ENCODE measurements at places on chromosomes 11 and 22.

- DNase-seq, result no peak
Measured at GRCh38 chr22:30452861-30453260, 19.0 kb downstream of the SEC14L3 start.

DNA sequence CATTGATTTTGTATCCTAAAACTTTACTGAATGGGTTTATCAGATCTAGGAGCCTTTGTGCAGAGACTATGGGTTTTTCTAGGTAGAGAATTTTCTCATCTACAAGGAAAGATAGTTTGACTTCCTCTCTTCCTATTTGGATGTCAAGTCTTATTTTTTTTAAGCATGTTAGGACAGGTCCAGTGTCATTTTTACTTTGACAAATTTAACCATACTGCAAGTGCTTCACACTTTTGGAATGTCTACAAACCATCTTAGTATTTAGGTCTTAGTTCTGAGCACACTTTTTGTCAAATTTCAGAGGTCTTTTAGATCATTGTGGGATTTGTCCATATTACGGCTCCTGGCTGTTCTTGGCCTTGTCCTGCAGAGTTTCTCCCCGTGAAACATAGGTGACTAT lies 715.2 kb upstream of the RAG2 start:
- no peak for DNase-seq

GRCh38 chr11:85843929-85844328 lies 11.3 kb upstream of the CCDC83 start:
- DNase-seq, result no peak

DNA sequence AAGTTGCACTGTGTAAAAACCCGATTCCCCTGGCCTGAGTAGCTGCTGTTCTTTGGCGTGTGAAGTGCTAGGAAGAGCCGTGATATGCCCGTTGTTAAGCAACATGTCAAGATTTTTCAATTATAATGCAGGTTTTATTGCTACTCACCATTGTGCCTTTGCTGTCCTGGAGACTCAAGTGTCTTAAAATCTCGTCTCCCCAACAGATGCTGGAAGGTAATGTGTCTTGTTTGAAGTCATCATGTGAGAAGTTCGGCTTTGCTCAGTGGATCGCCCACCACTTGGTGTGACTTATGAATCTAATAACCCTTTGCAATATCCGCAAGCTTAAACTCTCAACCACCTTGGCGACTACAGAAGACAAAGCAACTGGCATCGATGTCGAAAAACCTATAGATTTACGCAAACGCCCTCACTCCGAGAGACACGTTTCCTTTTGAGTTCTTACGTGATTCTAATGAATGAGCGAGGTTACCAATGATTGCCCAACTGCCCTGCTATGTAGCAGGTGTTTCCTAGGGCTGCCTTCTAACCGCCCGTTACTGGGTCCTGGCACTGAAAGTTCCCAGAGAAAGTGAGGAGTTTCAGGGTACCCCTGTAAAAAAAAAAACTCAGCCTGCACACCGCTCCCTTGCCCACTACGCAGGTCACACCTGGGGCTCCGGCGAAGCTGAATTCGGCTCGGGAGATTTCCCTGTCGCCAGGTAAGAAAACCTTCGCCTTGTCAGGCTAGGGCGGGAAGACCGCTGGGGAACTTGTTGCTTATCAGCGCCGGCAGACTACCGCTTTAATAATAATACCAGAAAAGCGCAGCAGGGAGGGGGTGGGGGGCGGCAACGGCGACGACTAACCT lies 21.2 kb upstream of the BDNF start:
- DNase-seq, result no peak

GRCh38 chr11:71491531-71491930 lies 35.5 kb upstream of the KRTAP5-7 start:
- DNase-seq, result no peak

DNA sequence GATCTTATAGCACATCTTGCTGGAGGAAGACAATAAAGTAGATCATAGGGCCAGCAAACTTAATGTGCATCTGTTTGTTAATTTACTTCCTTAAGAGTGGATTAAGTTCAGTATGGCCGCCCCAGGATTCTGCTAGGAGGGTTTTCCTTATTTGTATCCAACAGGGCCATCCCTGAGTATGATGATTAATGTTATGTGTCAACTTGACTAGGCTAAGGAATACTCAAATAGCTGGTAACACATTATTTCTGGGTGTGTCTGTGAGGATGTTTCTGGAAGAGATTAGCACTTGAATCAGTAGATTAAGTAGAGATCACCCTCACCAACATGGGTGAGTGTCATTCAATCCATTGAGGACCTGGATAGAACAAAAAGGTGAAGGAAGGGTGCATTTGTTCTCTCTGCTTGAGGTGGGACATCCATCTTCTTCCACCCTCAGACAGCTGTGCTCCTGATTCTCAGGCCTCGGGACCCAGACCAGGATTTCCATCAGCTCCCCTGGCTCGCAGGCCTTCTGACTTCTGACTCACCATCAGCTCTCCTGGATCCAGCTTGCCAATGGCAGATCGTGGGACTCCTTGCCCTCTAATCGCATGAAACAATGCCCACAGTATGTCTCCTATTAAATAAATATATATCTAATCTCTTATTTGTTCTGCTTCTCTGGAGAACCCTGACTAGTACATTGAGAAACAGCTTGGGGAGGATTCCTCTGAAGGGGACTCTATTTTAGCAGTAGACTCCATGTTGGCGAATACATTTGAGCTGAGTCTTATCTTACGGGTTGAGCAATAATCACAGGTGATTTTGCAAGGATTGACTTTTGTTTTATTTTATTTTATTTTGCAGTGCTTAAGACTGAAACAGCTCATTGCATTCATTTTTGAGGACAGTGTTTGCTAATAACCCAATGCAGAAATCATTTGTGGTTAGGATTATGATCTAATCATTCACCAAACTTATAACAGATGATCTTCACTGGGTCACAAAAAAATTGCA lies 9.0 kb upstream of the ZBTB44 start:
- DNase-seq, result no peak

- no peak for DNase-seq
Measured at GRCh38 chr11:66239998-66240780, 28.2 kb upstream of the RAB1B start.

DNA sequence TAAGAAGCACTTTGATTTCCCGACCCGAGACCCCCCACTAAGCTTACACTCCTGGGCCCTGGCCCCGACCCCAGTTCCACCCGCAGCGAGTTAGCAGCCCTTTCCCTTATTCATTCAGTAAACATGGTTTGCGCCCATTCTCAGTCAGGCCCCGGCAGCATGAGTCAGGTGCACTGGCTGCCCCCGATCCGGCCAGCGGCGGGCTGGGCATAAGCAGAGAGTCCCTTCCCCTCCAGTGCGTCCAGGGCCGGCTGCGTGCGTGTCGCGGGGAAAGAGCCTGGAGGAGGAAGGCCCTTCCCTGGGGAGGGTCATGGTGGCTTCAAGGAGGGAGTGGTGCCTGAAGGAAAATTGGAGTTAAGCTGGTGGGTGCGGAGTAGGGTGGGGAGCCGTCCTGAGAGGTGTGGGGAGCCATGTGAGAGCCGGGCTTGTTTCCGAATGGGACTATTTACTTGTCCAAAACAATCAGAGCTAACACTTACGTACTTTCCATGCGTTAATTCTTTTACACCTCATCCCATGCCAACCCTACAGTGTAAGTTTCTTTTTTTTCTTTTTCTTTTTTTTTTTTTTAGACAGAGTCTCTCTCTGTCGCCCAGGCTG lies 657 bp downstream of the IGHMBP2 start:
- DNase-seq, result no peak

DNA sequence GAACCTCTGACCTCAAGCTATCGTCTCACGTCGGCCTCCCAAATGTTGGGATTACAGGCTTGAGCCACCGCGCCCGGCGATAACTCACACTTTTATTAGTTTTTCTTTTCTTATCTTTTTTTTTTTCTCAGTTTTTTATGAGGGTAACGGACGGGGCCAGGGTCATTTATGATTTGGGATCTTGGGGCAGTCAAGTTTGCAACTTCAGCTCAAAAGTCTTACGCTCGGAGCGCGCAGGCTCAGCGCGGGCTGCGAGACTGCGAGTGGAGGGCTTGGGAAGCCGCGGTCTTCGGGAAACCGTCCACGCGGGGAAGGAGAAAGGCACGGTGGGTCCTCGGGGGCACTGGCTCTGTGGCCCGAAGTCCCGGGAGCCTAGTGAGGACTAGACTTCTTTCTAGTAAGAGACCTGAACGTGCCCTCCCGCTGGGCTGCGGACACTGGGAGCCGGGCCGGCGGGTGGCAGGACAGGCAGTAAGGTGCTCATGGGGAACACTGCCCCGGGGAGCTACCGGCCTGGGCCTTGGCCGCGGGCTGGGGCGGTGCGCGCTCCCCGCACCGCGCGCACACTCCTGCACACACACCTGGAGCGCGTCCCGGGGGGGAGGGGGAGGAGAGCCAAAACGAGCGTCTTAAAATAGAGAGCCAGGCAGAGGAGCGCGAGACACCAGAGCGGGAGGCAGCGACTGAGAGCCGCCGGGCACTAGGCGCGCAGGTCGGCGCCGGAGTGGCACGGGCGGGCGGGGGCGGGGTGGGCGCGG lies 476 bp upstream of the BARX2 start:
- DNase-seq, result no peak

DNA sequence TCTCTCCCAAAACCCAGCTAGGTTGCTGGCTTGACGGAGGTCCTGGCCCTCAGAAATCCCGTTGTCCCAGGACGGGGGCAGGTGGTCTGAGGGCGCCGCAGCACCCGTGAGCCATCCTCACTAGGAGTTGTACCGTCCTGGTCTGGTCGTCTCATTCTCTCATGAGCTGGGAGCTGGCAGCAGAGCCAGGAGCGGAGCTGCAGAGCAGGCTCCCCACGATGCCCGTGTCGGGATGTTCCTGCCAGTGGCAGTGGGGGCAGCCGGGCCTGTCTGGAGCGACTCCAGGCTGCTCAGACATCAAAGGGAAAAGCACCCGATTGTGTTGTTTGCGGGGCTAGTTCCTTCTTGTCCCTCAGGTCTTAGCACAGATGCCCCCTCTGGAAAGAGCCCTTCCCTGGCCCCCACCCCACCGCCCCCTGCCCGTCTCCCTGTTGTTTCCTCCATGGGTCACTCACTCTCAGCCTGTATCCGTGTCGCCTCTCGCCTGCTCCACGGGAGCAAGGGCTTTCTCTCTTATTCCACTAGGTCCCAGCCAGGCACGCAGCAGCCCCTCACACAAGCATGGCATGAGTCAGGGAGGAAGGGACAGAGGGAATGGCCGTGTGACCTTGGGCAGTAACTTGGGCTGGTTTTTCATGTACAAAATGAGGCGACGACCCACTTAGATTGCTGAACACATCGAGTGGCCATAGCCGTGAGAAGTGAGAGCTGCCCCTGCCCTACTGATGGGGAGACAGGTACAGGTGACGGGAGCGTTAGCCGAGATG lies 23.2 kb upstream of the MGAT3 start:
- DNase-seq, result no peak

- no peak for DNase-seq
Measured at GRCh38 chr11:2580061-2580421, 119.8 kb downstream of the KCNQ1OT1 start.

DNA sequence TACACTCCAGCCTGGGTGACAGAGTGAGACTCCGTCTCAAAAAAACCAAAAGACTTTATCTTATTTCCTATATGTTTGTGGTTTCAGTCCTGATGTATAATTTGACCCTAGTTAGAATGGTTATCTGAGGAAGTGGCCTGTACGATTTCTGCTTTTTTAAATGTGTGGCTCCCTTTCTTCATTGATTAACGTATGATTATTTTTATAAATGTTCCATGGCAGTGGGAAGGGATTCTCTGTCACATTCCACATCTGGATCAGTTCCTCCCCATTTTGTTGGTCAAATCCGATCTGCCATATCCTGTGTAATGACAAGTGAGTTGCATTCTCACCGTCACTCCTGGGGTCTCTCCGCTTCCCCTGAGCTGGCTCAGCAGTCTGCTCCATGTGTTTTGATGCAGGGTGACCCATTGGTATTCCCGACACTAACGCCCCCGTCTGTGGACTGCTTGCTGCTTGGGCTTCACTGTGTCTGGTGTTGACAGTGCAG lies 20.3 kb downstream of the NEAT1 start:
- DNase-seq, result peak; percentile 33

- DNase-seq, result no peak
Measured at GRCh38 chr11:96366024-96366423, 23.0 kb upstream of the MAML2 start.

GRCh38 chr11:2739531-2740274 lies 39.9 kb upstream of the KCNQ1OT1 start:
- no peak for DNase-seq

DNA sequence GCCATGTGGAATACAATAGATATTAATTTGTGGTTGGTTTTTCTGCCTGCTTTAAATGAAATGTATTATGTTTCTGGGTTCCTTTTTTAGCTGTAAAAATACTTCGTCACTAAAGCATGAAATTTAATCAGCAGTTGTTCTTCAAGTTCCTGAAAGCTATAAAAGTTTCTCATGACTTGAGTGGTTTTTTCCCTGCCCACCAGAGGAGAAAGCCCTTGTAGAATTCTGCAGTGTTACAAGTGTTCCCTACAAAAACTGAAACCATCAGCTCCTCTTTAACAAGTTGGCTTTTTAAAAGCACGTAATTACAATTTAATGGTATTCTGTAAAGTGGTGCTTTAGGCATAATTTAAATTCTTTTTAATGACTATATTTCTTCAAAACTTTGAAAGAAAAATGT lies 56.2 kb downstream of the PANX1 start:
- DNase-seq, result no peak

DNA sequence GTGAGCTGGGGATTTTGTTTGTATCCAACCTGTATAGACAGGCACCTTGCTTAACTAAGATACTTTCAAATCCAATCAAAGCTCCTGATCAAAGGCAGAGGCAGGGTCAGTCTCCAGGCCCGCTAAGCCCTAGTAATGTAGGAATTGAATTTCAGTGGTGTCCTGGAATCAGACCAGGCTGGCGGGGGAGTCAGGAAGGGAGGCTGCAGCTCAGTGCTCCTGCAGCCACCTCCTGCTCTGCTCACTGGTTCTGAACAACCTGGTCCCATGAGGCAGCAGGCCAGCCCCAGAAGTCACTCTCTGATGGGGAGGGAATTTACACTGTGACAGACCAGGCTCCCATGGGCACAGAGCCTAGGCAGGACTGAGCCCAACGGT lies 38.5 kb upstream of the GALNT18 start:
- no peak for DNase-seq

DNA sequence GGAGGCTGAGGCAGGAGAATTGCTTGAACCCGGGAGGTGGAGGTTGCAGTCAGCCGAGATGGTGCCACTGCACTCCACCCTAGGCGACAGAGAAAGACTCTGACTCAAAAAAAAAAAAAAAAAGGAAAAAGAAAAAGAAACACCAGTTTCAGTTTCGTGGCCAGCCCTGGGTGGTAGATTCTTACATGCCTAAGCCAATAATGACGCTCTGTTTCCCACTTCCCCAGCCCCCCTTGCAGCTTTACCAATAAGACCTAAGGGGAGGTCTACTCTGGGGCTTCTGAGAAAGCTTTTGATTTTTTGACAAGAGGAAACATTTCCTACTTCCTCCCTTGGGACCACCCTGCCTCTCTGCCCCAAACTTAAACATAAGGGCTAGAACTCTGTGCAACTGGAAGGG lies 30.0 kb upstream of the PTPRJ start:
- DNase-seq, result no peak
